ENCODE measurements at places on chromosomes 4 and X.

GRCh38 chrX:120536061-120536460 lies 24.7 kb downstream of the CUL4B start:
- DNase-seq = no peak

GRCh38 chr4:77800483-77801259 lies 18.5 kb downstream of the CNOT6L start:
- no peak for DNase-seq

DNA sequence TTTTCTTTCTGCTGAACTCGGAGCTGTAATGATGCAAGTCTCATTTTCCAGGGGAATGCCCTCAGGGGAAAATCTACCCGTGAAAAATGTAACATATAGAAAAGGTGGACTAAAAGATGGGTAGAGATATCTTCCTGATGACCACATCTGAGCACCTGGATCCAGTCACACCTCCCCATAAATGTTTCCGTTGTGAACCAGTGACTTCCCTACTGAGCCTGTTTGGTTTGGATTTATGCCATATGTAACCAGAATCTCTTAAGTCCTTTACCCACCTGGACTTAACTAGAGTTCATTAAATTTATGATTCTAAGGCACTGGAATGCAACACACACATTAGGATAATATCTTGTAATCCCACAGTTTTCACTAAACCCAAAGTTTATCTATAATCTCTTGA lies 171.1 kb downstream of the ZNF330 start:
- DNase-seq = no peak

DNA sequence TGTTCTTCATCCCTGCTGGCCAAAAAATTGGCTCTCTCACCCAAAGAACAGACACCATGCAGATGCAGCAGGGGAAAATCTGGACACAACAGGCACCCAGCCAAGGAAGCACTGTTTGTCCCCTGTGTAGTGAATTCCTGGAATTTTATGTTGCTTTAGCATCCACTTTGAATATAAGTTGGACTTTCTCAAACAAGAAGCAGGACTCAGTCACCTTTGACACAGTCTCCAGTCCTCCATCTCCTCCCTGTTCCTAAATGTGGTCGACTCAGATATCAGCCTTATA lies 11.8 kb downstream of the ZNF182 start:
- DNase-seq = no peak

- no peak for DNase-seq
Observed at GRCh38 chr4:181319629-181320028, 923.6 kb upstream of the TENM3 start.

GRCh38 chr4:166335256-166335938 lies 462.4 kb downstream of the TLL1 start:
- DNase-seq = no peak

DNA sequence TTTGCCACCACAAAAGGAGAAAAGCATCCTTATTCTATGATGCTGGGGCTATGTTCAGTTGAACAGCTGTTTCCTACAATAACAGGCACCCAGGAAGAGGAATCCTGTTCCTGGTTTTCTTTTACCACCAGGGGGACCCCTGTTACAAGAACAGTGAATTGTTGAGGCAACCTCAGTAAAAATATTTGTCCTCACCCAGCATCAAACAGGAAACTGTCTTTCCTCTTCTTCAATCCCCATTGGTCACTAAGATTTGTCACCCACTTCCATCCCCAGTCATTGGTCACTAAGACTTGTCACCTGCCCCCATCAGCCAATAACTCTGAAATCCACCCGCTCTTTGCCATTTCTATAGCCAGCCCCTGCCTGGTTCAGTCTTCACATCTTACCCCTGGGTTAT lies 143.5 kb upstream of the GALNT7 start:
- no peak for DNase-seq

DNA sequence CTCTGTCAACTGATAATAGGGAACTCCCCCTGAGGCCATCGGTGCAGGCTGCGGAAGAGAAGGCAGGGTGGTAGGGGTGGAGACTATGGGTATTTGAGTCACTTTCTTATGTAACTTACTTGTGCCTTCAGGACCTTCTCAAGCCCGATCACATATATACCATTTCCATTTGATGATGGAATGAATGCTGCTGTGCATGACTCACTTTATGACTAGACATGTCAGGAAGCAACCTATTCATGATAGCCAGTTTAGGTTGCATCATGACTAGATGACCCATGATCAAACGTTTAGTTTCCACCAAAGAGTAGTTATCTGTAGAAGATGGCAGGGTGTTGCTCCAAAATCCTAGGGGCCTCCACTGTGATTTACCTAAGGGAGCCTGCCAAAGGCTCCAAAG lies 435.5 kb downstream of the DTHD1 start:
- no peak for DNase-seq

DNA sequence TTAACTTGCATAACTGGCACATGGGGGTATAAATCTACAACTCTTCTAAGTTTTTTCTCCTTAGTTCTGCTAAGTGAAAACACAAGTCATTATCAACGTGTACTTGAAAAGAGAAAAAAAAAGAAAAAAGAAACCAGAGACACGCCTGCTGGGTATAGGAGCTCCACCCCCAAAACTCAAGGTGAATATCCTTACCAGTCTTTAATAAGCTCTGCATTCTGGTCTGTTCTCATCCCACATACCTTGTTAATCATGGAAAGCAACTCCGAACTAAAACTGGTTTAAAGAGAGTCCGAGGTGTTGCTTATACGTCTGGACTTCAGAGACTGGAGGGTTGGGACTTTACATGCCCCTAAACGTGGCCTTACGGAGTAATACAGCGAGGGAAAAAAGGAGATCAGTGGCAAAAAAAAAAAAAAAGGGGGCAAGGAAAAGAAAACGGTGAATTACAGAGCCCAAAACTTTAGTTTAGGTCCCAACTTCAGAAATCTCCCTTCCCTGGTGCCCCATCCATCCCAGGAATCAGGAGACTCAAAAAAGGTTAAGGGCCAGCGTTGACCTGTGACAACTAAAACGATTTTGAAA lies 1.0 kb downstream of the PGRMC2 start:
- no peak for DNase-seq

GRCh38 chr4:109319684-109320083 lies 17.2 kb upstream of the COL25A1 start:
- no peak for DNase-seq

DNA sequence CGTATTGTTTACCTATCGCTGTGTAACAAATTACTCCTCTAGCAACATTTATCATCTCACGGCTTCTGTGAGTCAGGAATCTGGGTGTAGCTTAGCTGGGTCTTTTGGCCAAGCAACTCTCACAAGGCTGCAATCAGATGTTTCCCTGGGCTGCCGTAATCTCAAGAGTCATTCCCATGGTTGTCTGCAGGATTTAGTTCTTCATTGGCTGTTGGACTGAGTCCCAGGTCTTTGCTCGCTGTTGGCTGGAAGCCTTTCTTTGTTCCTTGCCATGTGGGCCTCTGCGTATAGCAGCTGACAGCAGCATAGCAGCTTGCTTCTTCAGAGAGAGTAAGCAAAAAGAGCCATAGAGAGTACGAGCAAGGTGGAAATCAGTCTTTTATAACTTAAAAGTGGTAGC lies 16.8 kb downstream of the POLR2B start:
- no peak for DNase-seq

GRCh38 chrX:13028871-13029636 lies 15.4 kb downstream of the FAM9C start:
- no peak for DNase-seq

GRCh38 chr4:22881411-22881810 lies 188.7 kb downstream of the GBA3 start:
- DNase-seq = no peak

DNA sequence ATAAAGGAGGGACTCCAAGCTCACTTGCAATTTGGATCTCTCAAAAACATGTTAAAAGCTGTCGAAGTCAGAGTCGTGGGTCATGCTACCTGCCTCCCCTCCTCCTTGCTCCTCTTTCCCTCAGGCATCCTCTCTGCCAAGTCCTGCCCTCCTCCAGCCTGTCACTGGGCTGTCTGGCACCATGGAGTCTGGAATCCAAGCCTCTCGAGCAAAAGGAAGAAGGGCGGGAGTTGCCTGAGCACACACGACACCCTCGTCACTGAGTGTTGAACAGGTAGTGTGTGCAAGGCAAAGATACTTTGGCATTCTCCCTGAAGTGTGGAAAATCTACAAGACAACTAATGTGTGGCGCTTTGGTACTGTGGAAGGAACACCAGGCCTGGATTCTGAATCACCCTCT lies 62.2 kb downstream of the HAUS3 start:
- no peak for DNase-seq

DNA sequence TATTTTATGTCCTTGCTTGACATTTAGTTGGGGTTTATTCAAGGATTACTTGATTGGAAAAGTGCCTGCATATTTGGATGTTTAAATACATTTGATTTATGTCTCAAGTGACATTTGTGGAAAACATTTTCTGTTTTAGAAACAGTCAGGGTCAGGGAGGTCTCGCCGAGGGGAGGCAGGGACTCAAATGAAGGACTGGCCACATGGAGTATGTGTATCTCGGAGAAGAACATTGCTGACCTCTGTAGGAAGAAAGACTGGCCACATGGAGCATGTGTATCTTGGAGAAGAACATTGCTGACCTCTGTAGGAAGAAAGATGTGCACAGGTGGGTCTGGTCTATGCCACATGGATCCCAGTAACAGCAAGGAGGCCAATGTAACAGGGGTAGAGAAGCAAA lies 233.6 kb downstream of the TRIML1 start:
- DNase-seq = no peak

DNA sequence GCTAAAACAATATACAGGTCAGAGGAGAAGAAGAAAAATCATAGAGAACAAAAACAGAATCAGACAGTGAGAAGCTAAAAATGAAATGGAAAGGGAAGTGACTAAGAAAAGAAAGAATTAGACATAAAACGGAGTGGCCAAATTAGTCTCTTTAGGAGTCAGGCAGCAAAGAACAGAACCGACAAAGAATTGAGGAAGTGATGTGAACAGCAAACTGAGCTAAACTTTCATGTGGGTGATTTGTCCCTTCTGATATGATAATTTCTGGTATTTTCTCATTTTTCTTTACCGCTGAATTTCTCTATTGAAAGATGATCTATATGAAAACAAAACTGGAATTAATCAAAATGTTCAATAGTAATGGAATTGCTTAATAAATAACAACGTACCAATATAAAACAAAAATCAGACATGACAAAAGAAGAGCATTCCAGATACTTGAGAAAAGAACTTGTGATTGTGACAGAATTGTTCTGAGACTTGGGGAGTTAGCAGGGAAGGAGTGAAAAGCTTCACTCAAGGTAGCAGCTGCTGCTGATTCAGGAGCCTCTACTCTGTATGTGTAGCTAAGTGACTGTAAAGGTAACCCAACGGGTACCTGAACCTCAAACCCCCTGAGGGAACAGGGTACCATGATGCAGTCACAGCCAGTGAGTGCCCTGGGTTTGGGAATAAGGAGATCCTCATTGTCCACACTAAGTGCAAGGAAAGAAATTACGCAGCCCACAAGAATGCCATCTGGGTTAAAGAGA lies 8.8 kb downstream of the TAPT1 start:
- no peak for DNase-seq

GRCh38 chr4:182853731-182854330 lies 63.4 kb downstream of the DCTD start:
- DNase-seq = no peak

DNA sequence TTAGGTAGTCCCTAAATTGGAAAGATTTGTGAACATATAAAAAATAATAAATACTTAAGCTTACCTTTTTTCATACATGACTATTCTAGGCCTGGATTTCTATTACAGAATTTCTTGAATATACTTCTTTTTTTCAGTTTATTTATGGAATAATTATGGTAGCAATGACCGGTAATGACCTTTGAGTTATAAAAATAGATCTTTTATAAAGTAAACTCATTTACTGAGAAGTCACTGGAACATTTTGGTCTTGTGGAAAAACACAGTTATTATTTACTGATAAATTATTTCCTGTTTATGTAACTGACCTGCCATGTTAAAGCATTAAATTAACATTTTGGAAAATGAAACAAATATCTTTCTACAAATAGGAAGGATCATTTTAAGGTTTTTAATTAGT lies 80.4 kb upstream of the RASGEF1B start:
- DNase-seq = no peak

- peak; percentile 91 for DNase-seq
Observed at GRCh38 chr4:39044364-39044955, 12.3 kb upstream of the TMEM156 start.

GRCh38 chr4:42411803-42412202 lies 14.5 kb downstream of the SHISA3 start:
- no peak for DNase-seq

DNA sequence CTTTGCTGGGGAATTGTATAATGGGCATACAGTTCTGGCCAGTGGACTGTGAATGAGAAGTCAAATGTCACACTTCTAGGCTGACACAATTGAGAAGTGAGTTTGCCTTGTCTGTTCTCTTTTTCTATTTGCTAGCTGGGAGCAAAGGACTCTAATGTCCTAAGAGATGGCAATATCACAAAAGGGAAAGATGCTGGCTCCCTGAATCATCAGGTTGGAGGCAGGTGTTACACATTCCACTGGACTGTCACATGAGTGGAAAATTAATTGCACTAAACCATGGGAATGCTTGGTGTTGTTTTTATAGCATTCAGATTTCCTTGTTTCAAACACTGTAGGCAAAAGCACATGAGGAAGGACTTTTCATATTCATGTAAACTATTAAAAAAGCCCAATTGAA lies 388.3 kb downstream of the ADAM29 start:
- no peak for DNase-seq

DNA sequence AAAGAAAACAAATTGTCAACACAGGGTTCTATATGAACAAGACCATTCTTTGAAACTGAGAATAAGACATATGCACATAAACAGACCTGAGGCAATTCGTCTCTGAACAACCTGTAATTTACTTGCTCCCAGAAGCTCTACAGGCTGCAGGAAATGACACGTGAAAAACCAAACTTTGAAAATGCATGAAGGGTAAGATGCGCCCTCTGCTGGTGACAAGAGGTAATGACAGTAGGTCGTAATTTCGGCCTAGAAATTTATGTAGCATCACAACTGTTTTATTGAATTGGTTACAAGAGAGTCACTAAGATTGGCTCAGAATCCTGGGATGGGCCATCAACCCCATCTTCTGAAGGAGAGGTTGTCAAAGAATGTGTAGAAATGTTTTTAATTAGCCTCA lies 276.5 kb downstream of the PPP4R3C start:
- no peak for DNase-seq

DNA sequence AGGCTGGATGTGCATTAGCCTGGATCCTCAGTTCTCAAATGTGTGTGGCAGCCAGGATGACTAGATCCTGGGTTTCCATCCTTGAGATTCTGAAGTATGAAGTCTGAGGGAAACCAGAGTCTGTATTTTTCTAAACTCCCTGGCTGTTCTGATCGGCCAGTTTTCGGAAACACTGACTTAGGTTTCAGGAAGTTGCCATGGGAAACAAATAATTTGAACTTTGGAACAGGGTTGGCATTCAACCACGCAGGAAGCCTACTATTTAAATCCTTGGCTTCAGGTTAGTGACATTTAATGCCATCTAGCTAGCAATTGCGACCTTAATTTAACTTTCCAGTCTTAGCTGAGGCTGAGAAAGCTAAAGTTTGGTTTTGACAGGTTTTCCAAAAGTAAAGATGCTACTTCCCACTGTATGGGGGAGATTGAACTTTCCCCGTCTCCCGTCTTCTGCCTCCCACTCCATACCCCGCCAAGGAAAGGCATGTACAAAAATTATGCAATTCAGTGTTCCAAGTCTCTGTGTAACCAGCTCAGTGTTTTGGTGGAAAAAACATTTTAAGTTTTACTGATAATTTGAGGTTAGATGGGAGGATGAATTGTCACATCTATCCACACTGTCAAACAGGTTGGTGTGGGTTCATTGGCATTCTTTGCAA lies 67.6 kb downstream of the PDGFRA start:
- no peak for DNase-seq

- no peak for DNase-seq
Observed at GRCh38 chr4:76003620-76004019, 3.7 kb downstream of the CXCL9 start.

Measured in stimulated activated CD8-positive, alpha-beta memory T cell treated with anti-CD3 and anti-CD28 coated beads, Interleukin-15, amount 100 ng/mL, for 1 hour (primary cell).